ENCODE measurements at places on chromosomes 6 and 20. TPM values are rescaled to one million over a fixed set of nuclear protein-coding genes. Genes with fewer than 3 reads are reported as not detected.

DNA sequence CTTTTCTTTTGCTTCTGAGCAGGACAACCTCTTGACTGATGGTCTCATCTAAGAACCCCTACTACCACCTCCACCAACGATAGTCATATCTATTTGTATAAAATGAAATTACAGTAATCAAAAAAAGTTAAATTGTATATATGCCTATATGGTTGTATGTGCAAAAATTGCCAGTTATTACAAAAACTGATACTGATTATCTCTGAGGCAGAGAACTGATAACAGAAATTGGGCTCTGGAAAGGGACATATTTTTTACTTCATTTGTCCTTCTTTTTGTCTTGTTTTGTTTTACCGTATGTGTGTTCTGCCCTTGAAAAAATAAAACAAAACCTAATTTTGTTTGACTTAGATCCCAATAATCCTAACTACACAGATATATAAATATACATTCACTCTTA, 574.4 kb upstream of the NOX3 start:
- no peak for DNase-seq
- H3K27me3 ChIP-seq, result no peaks in the 10 kb centered on the region
- H3K27ac ChIP-seq, result no peak overlapping the region
- no peak overlapping the region for H3K4me3 ChIP-seq
- no peaks in the 10 kb centered on the region for H3K36me3 ChIP-seq

GRCh38 chr20:62245911-62246280, 7.6 kb downstream of the OSBPL2 start:
- H3K36me3 ChIP-seq, result no peaks in the 10 kb centered on the region
- no peaks in the 10 kb centered on the region for H3K4me1 ChIP-seq
- DNase-seq, result no peak
- no peak overlapping the region for H3K4me3 ChIP-seq
- no peak overlapping the region for H3K27ac ChIP-seq

- DNase-seq, result no peak
- H3K27ac ChIP-seq, result no peak overlapping the region
- no peaks in the 10 kb centered on the region for H3K36me3 ChIP-seq
- no peaks in the 10 kb centered on the region for H3K4me1 ChIP-seq
- no peak overlapping the region for H3K4me3 ChIP-seq
- H3K27me3 ChIP-seq, result no peaks in the 10 kb centered on the region
These were observed 4.2 kb upstream of the HRH3 start for GRCh38 chr20:62224113-62224855.

DNA sequence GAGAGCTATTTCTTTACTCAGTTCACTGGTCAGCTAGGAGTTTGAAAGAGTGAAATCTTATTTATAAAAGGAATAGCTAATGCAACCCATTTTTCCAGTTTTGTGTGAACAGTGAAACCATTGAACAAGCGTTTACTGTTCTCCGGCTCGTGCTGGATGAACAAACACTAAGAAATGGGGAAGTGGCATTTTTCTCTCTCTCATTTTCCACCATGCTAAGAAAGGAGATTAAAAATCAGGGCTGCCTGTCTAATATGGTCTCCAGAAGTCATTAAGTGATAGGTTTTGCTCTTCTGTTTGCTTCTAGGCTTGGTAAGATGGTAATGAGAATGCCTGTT, 774 bp upstream of the SFT2D1 start:
- peaks cover 7% of the 10 kb centered on the region for H3K36me3 ChIP-seq
- peak overlapping the region; percentile 78 for H3K4me3 ChIP-seq
- DNase-seq, result no peak

GRCh38 chr6:33077908-33078307, 2.1 kb downstream of the HLA-DPB1 start:
- H3K27ac ChIP-seq, result no peak overlapping the region
- DNase-seq, result no peak
- no peak overlapping the region for H3K4me3 ChIP-seq
- peaks cover 9% of the 10 kb centered on the region for H3K27me3 ChIP-seq
- H3K4me1 ChIP-seq, result no peaks in the 10 kb centered on the region
- no peaks in the 10 kb centered on the region for H3K36me3 ChIP-seq

GRCh38 chr6:101113468-101114260, 232.5 kb upstream of the ASCC3 start:
- DNase-seq, result no peak
- H3K36me3 ChIP-seq, result no peaks in the 10 kb centered on the region
- H3K4me3 ChIP-seq, result no peak overlapping the region
- H3K4me1 ChIP-seq, result peaks cover 5% of the 10 kb centered on the region

- H3K27me3 ChIP-seq, result no peaks in the 10 kb centered on the region
- no peak for DNase-seq
- no peak overlapping the region for H3K4me3 ChIP-seq
- no peaks in the 10 kb centered on the region for H3K36me3 ChIP-seq
- no peak overlapping the region for H3K27ac ChIP-seq
These were observed 10.8 kb upstream of the ADA start for GRCh38 chr20:44662261-44662660.

- H3K27me3 ChIP-seq, result peaks cover 3% of the 10 kb centered on the region
- no peak overlapping the region for H3K27ac ChIP-seq
- no peaks in the 10 kb centered on the region for H3K4me1 ChIP-seq
These were observed 103.1 kb upstream of the ESR1 start for GRCh38 chr6:151704383-151704782.

DNA sequence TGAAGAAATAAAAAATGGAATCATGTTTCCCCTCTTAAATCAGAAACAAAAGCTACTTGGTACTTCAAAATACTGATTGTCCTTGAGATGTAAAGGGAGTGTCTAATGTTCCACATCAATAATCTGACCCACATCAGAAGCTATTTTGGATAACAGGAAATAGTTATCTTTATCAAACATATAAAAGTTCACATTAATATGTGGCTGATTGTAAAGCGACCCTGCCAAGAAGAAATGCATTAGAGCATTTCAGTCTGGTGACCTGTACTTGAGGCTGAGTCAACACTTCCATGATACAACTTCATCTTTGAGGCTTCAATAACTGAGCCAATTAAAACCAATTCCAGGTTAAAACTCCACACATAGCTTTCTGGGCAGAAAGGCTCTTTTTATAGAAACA, 31.8 kb downstream of the SYNE1 start:
- H3K27ac ChIP-seq, result no peak overlapping the region
- DNase-seq, result no peak
- H3K36me3 ChIP-seq, result no peaks in the 10 kb centered on the region
- no peak overlapping the region for H3K4me3 ChIP-seq
- H3K4me1 ChIP-seq, result no peaks in the 10 kb centered on the region
- H3K27me3 ChIP-seq, result no peaks in the 10 kb centered on the region

DNA sequence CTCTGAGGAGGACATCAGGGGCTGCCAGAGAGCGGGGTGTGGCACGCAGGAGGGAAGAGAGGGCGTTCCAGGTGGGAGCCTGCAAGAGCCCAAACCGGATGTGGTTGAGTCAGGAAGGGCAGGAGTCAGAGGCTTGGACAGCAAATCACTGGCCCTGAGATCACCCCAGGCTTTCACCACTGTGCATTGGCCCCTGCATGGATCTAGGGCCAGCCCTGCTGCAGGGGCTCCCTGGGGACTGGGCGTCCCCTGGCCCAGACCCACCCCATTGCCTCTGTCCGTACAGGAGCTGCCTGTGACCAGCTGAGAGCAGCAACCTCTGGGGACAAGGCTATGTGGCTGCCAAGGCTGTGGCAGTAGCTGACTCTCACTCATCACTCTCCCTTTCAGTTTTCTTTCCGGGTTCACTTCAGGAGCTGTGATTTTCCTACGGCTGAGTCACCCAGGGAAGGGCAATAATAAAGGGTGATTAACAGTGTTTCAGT, 33.9 kb downstream of the KCNK17 start:
- H3K4me3 ChIP-seq, result no peak overlapping the region
- H3K27ac ChIP-seq, result no peak overlapping the region
- no peaks in the 10 kb centered on the region for H3K27me3 ChIP-seq
- H3K36me3 ChIP-seq, result no peaks in the 10 kb centered on the region
- DNase-seq, result no peak
- no peaks in the 10 kb centered on the region for H3K4me1 ChIP-seq

DNA sequence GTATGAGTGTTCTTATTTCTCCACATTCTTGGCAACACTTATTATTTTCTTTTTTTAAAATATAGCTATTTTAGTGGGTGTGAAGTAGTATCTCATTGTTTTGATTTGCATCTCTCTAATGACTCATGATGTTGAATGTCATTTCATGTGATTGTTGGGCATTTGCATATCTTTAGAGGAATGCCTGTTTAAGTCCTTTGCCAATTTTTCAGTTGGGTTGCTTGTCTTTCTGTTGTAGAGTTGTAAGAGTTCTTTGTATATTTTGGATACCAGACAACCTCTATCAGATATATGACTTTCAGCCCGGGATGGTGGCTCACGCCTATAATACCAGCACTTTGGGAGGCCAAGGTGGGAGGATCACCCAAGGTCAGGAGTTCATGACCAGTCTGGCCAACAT, 5.1 kb upstream of the POPDC3 start:
- H3K4me1 ChIP-seq, result peaks cover 24% of the 10 kb centered on the region
- no peaks in the 10 kb centered on the region for H3K36me3 ChIP-seq
- no peak for DNase-seq
- no peak overlapping the region for H3K4me3 ChIP-seq
- H3K27ac ChIP-seq, result no peak overlapping the region

DNA sequence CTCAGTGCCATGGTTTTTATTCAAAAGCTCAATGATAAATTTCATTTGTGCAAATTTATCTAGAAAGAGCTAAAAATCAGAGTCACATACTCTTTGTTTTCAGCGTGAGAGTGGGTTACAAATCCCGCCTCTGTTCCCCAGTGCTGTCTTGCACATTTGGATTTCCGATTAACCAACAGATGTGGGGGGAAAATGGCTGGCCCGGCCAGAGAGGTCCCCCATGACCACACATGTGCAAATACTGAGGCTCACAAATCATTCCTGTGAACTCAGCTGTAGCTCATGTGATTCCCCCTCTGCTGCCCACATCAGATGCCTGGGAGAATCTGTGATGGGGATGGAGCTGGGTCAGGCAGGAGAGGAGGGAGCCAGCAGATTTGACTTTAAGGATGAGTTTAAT, 168.7 kb downstream of the PAX1 start:
- no peaks in the 10 kb centered on the region for H3K4me1 ChIP-seq
- no peaks in the 10 kb centered on the region for H3K36me3 ChIP-seq
- H3K27me3 ChIP-seq, result no peaks in the 10 kb centered on the region
- no peak overlapping the region for H3K27ac ChIP-seq

GRCh38 chr20:22842793-22843192, 192.3 kb upstream of the SSTR4 start:
- no peaks in the 10 kb centered on the region for H3K36me3 ChIP-seq
- H3K27ac ChIP-seq, result no peak overlapping the region
- H3K27me3 ChIP-seq, result no peaks in the 10 kb centered on the region
- no peaks in the 10 kb centered on the region for H3K4me1 ChIP-seq
- no peak for DNase-seq

- no peaks in the 10 kb centered on the region for H3K36me3 ChIP-seq
- no peak overlapping the region for H3K4me3 ChIP-seq
- H3K27ac ChIP-seq, result no peak overlapping the region
- no peaks in the 10 kb centered on the region for H3K4me1 ChIP-seq
- no peak for DNase-seq
- no peaks in the 10 kb centered on the region for H3K27me3 ChIP-seq
These were observed 23.3 kb downstream of the MYCT1 start for GRCh38 chr6:152720974-152721373.

GRCh38 chr20:32382102-32382950, 24.2 kb downstream of the ASXL1 start:
- no peak overlapping the region for H3K4me3 ChIP-seq
- H3K27me3 ChIP-seq, result no peaks in the 10 kb centered on the region
- no peaks in the 10 kb centered on the region for H3K36me3 ChIP-seq
- DNase-seq, result no peak
- no peak overlapping the region for H3K27ac ChIP-seq

SYNDIG1 gene
- total RNA-seq, result not detected

SMIM8 gene
- 6.7 TPM for total RNA-seq

COL19A1 gene
- total RNA-seq, result not detected

PHF1 gene
- 51.6 TPM for total RNA-seq

All from Panc1 (cell line).